ENCODE measurements at places on chromosomes 7 and 10.

DNA sequence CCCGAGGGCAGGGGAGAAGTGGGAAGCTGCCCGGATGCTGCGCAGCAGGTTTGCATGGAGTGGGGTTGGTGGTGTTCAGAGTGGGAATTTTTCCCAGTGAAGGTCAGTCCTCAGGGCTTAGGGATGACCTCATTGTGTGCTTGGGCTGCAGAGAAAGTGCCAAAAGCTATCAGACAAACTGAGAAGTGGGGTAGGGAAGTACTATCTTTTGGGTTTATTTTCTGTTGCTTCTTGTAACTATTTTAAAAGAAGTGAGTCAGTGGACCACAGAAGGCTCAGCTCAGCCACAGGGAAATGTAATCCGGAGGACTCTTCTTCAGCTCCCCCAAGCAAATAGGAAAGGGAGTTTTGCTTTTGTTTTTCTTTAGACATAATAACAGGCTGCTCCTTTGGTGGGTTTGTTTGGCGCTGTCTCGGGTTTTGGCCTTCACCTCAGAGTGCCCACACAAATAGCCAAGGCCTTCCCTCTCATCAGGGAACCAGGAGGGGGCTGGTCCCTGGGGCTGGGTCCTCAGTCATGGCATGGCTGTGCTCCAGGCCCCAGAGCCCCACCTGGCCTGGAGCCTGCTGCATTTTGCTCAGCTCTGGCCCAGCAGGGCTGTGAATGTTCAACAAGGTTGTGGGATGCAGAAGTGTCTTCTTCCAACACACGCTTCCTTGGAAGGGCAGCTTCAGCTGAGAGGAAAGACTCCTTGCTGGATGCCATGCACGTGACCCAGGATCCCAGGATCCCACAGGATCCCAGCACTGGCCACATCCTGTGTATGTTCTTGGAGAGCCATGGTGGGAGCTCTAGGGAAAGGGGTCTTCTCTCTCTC, 5.4 kb upstream of the FAM170B start:
- DNase-seq: no peak

- DNase-seq: no peak
These were observed 68.5 kb downstream of the LRRN3 start for GRCh38 chr7:111159426-111159825.

GRCh38 chr10:104038537-104038936, 47.1 kb downstream of the COL17A1 start:
- DNase-seq: no peak

GRCh38 chr7:4156190-4156589, 525.9 kb upstream of the FOXK1 start:
- no peak for DNase-seq

DNA sequence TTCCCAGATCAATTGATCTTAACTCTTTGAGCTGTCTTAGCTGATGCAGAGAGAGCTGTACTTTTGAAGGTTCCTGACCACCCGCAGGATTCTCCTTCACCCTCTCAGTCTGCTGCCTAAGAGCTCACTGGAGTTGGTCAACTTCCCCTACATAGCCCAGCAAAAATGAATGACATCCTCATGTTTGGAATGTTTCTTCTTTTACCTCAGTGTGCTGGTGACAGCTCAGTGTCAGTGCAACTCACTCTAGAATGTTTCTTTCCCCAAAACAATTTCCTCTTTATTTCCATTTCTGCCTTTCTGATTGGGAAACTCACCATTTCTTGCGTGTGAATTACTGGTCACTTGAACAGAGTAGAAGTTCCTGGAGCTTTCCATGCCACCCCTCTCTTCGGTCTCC, 48.7 kb downstream of the LSMEM1 start:
- DNase-seq: no peak

GRCh38 chr10:81108516-81109199, 571.0 kb downstream of the SH2D4B start:
- DNase-seq: no peak

DNA sequence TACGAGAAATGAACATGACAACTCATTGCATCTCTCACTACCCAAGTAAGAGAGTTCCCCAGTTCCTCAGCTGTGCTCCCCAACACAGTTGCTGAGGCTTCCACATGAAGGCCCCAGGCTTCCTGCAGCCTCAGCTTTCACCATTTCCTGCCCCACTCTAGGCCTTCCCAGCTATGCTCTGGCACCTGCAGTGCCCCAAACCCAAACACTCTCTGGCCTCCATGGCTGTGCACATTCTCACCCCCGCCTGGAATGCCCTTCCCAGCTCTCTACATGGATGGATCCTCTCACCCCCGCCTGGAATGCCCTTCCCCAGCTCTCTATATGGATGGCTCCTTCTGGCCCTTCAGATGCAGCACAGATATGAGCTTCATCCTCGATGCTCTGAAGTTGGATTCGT, 61.3 kb downstream of the KIAA1549 start:
- no peak for DNase-seq

DNA sequence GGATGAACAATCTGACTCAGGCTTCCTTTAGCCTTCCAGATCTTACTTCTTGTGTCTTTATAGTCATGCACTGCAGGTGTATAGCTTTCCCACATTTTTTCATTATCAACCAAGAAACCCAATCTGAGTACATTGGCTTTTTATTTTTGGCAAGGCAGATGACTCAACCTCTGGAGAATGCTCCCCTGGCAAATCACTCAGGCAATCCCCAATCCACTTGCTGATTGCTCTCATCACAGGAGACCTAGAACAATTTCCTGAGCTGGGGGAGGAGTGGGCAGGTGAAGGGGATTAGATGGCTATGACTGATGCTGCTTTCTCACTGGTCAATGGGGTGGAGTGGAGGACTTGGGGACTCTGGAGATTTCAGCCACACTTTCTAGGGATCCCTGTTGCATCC, 134.4 kb downstream of the SLC16A9 start:
- DNase-seq: no peak

- no peak for DNase-seq
These were observed 35.8 kb downstream of the CRCP start for GRCh38 chr7:66150471-66150870.

DNA sequence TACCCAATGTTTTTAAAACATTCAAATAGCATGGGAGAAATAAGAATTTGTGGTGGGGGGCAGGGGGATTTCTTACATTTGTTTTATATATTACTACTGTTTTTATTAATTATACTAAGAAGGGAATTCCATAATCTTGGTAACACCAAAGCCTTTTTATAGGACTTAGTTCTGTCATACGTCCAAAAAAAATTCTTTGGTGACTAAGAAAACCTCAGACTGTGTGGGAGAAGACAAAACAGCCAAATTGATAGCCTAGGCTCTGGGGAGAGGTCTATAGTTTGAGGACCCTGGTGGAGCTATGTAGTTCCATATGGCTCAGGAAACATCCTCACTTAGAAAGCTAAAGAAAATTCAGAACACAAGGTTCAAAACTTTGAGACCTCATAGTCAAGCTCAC, 23.4 kb downstream of the ACSM6 start:
- DNase-seq: no peak

- no peak for DNase-seq
These were observed 14.7 kb downstream of the GPR141 start for GRCh38 chr7:37698276-37698675.
